Cardiac muscle cell (in vitro differentiated cells and primary cell): ENCODE measurements at places on chromosomes 16 and 17. TPM values are rescaled to one million over a fixed set of nuclear protein-coding genes. Genes with fewer than 3 reads are reported as not detected.

Gene C17orf78
- not detected in 2 replicates for polyA plus RNA-seq

Gene TSPAN10
- 4.0 and 5.8 TPM in 2 replicates for polyA plus RNA-seq

Gene GINS2
- 15.8 and 26.5 TPM in 2 replicates for polyA plus RNA-seq

Gene ZFPM1
- 7.6 and 8.3 TPM in 2 replicates for polyA plus RNA-seq

Gene MEIOB
- polyA plus RNA-seq, result 1.3 TPM in 1 of 2 replicates, not detected in the other

Gene YBX2
- polyA plus RNA-seq, result 20.9 and 32.7 TPM in 2 replicates

Gene CALB2
- 0.34 and 0.45 TPM in 2 replicates for polyA plus RNA-seq

Gene MAP1LC3B
- 128 and 164 TPM in 2 replicates for polyA plus RNA-seq

Gene NPIPB13
- polyA plus RNA-seq, result 4.1 and 5.3 TPM in 2 replicates

Gene NOXO1
- polyA plus RNA-seq, result 0.80 and 1.2 TPM in 2 replicates

Gene GAST
- not detected in 2 replicates for polyA plus RNA-seq

Gene HS3ST3B1
- 2.1 and 3.9 TPM in 2 replicates for polyA plus RNA-seq

Gene TMEM88
- 31.3 and 66.1 TPM in 2 replicates for polyA plus RNA-seq

Gene CBX2
- 25.8 and 28.8 TPM in 2 replicates for polyA plus RNA-seq

Gene PRR35
- polyA plus RNA-seq, result 0.40 TPM in 1 of 2 replicates, not detected in the other

Gene TEKT1
- polyA plus RNA-seq, result not detected in 2 replicates

Gene KRTAP9-2
- not detected in 2 replicates for polyA plus RNA-seq

Gene HYDIN
- polyA plus RNA-seq, result 1.7 and 1.8 TPM in 2 replicates

Gene NPIPA3
- polyA plus RNA-seq, result not detected in 2 replicates

Gene FAM20A
- polyA plus RNA-seq, result 11.5 and 15.6 TPM in 2 replicates

Gene NPIPA2
- 2.4 and 4.0 TPM in 2 replicates for polyA plus RNA-seq

Gene EXOC3L1
- polyA plus RNA-seq, result 2.8 and 4.3 TPM in 2 replicates

Gene TBC1D3E
- polyA plus RNA-seq, result 4.6 and 6.1 TPM in 2 replicates

Gene SERPINF2
- not detected in 2 replicates for polyA plus RNA-seq

Gene CDRT15L2
- polyA plus RNA-seq, result not detected in 2 replicates

Gene CACNG5
- not detected in 2 replicates for polyA plus RNA-seq
